ENCODE measurements at places on chromosomes 5 and 9.

- DNase-seq = peak; percentile 69
Observed at GRCh38 chr5:135191084-135191826, 157.2 kb upstream of the PITX1 start.

- DNase-seq = no peak
Observed at GRCh38 chr9:101683236-101683635, 55.2 kb downstream of the GRIN3A start.

DNA sequence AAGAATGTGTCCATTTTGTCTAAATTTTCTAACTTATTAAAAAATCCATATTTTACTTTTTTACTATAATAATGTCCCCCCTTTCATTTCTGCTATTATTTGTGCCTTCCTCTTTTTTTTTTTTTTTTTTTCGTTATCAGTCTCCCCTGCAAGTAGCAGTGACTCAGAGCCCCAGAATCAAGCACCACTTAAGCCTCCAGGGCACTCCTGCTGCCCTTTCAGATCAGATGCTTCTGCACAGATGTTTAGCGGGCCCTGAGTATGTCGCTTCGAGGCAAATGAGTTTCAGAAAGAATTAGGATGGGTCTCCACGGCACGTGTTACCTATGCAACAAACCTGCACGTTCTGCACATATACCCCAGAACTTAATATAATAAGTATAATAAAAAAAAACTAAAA is 11.7 kb downstream of the MED7 start:
- no peak for DNase-seq

GRCh38 chr5:4628645-4629385 is 511.3 kb upstream of the ADAMTS16 start:
- no peak for DNase-seq

- DNase-seq = peak; percentile 80
Observed at GRCh38 chr5:115262321-115263077, at the start of gene PGGT1B. Gene PGGT1B, minus strand, starts transcription at chr5:115262877. Its CDS starts 26 bp downstream, at chr5:115262851.

DNA sequence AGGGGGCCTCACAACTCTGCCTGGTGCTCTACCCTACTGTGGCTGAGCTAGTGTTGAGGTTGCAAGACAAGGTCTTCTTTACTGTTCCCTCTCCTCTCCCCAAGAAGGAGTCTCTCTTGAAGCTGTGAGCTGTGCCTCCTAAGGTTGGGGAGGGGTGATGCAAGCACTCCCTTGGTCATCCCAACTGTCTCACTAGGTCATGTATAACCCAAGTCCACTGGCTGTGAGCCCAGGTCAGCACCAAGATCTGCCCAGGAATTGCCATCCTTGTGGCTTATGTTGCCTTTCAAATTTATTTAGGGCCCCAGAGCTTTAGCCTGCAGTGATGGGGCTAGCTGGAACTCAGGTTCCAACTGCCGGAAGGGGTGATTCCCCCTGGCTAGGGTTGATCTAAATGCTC is 10.3 kb upstream of the YTHDC2 start:
- DNase-seq = no peak

DNA sequence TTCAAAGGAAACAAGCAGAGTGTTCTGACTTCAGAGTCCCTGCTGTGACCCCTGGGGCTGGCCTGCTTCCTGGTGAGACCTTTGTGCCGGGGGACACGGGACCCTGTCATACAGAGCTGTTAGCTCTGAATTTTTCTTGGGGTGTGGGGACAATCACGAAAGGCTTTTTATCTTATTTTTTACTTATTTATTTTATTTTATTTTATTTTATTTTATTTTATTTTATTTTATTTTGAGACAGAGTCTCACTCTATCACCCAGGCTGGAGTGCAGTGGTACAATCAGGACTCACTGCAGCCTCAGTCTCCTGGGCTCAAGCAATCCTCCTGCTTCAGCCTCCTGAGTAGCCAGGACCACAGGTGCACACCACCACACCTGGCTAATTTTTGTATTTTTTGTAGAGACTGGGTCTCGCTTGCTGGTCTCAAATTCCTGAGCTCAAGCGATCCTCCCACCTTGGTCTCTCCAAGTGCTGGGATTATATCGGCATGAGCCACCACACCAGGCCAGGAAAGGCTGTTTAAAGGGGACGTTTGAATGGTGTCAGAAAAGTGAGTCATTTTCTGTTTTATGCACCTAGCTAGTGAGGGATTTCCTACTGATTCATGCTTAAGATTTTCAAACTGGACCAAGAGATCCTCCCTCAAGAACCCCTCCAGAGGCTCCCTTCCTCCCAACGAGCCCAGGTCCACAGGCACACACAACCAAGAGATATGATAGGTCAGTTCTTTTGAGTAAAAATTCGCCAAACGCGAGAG is 75.7 kb downstream of the OLFM1 start:
- DNase-seq = no peak

DNA sequence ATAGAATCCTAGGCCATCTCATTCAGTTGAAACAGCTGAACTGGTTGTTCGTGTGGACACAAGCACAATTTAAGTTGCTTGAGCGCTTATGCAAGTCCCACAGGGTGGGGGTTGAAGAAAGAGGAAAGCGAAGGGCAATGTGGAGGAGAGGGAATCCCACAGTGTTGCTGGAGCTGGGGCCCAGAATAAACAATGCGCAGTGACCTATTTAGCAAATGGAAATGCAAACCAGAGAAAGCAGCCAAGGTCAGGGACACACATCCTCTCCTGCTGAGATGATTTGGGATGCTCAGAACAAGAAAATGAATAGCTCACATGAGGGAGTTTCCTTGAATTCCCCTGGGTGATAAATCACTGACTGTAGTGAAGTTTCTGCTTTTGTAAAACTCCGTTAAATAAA is 838.3 kb downstream of the TLE4 start:
- no peak for DNase-seq

DNA sequence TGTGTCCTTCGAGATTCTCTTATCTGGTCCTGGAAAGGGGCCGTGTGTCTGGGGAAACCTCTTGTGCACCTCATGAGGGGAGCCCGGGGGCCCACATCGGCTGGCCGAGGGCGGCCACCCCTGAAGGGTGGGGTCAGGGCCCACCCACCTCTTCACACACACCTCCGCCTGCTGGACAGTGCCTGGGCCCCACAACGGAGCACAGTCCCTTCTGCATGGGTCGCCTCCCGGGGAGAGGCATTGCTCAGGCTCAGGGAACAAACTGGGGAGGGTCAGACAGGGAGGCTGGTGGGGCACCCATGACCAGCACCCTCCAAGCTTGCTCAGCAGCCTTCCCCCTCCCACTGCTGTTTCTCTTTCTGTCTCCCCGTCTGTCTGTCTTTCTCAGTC is 1.3 kb upstream of the LRRC14B start:
- DNase-seq = no peak

- no peak for DNase-seq
Observed at GRCh38 chr5:154451957-154452356, 6.2 kb downstream of the SAP30L start.

DNA sequence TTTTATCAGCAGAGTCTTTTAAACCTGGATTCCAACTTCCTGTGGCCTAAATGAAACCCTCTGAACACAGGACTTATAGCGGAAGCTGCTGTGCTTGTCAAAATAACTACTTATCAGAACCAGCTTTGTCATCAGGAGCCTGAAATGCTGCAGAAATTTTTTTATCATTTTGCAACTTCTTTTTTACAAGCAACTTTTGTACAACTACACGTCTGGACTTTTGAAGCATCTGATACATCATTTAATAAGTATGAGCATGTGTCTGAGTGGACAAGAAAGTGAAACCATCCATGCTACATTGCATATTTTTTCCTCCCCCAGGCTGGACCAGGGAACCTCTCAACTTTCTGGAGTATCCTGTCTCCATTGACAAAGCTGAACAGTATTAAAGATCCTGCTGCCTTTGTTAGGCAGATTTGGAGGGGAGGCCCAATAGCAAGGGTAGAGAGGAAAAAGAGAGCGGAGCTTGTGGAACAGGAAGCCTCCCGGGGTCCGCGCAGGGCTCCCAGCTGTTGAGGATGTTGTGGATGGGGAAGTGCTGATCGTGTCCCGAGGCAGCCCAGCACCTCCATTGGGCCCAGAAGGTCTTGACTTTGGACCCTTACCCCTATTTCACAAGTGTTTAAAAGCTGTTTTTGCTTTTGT is 196.6 kb downstream of the MSX2 start:
- DNase-seq = no peak

- DNase-seq = no peak
Observed at GRCh38 chr5:67081261-67081660, 115.3 kb downstream of the CD180 start.
